ENCODE measurements at places on chromosomes 4 and X. TPM values are rescaled to one million over a fixed set of nuclear protein-coding genes. Genes with fewer than 3 reads are reported as not detected.

The NAP1L5 gene
- 1.2 TPM for polyA plus RNA-seq

The ENPEP gene
- polyA plus RNA-seq = 1.1 TPM

The NWD2 gene
- not detected for polyA plus RNA-seq

The MAOA gene
- 12.3 TPM for polyA plus RNA-seq

The PPEF2 gene
- polyA plus RNA-seq = 0.08 TPM

The NPY2R gene
- not detected for polyA plus RNA-seq

The ARX gene
- 3.0 TPM for polyA plus RNA-seq

The FAT4 gene
- polyA plus RNA-seq = 0.82 TPM

The FABP2 gene
- 0.26 TPM for polyA plus RNA-seq

The DCAF4L1 gene
- 0.04 TPM for polyA plus RNA-seq

The SYN1 gene
- 0.80 TPM for polyA plus RNA-seq

The SERPINA7 gene
- polyA plus RNA-seq = not detected

The GAGE13 gene
- polyA plus RNA-seq = not detected

The IL2 gene
- not detected for polyA plus RNA-seq

The ATP8A1 gene
- polyA plus RNA-seq = 2.2 TPM

The SCRG1 gene
- 0.01 TPM for polyA plus RNA-seq

The PSAPL1 gene
- polyA plus RNA-seq = not detected

The ADH5 gene
- polyA plus RNA-seq = 64.1 TPM

The MMRN1 gene
- polyA plus RNA-seq = 1.4 TPM

DNA sequence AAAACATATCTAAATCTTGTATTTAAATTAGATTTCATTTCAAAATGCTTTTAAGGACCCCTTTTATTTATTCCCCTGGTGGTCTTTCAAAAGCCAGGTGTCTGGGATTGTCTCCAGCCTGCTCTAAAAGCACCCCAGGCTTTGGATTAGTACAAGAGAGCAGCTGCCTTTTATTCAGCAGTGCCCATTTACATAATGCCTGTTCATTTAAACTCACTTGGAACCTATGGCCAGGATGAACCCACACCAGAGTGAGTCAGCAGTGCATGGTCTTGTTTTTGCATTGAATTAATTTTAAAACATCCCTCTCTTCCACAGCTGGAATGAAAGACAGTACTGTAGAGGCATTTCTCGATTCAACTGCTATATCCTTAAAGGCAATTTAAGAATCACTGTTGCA lies 64.1 kb upstream of the TENM3 start:
- no peak for DNase-seq

- DNase-seq = no peak
Measured at GRCh38 chrX:94256396-94256795, 582.4 kb downstream of the FAM133A start.

- DNase-seq = no peak
Measured at GRCh38 chr4:113941836-113942235, 37.6 kb downstream of the ARSJ start.

- no peak for DNase-seq
Measured at GRCh38 chr4:152044331-152045036, 283.7 kb upstream of the GATB start.

DNA sequence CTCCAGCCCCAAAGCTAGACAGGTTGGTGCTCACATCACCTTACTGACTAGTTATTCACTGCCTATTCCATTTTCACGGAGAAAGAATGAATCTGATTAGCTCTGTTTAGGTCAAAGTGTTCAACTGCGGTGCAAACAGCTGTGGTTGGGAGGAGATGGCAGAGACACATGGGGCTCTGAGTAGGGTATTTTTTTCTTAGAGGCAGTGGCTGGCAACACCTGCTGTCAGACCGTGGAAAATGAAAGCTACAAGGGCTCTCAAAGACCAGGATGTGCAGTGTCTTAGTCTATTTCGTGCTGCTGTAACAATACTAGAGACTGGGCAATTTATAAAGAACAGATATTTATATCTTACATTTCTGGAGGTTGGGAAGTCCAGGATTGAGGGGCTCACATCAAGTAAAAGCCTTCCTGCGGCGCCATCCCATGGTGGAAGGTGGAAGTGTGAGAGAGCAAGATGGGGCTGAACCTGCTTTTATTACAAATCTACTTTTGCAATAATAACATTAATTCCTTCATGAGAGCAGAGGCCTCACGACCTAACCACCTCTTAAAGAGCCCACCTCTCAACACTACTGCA lies 10.6 kb downstream of the NYX start:
- DNase-seq = no peak

DNA sequence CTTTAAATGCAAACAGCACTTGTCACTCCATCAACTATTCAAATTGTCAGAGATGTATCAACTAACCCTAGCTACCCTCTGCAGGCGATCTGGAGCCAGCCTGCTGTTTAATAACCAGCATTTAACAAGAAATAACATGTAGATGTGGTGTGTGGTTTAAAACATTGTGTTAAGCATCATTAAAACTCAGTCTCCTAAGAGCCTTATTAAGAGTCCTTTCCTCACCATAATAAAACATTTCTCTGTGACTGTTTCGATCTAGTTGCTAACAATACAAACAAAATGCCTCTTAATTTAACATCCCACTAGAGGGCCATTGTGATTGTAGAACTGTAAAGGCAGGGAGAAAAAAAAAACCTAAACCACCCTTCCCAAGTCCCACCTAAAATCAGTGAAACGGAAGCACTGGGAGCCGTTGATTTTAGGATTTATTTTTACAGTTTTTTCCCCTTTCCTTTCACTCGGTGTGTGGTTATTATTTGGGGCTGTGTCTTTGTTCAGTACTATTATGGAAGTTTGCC lies 708.6 kb downstream of the C4orf33 start:
- DNase-seq = no peak

DNA sequence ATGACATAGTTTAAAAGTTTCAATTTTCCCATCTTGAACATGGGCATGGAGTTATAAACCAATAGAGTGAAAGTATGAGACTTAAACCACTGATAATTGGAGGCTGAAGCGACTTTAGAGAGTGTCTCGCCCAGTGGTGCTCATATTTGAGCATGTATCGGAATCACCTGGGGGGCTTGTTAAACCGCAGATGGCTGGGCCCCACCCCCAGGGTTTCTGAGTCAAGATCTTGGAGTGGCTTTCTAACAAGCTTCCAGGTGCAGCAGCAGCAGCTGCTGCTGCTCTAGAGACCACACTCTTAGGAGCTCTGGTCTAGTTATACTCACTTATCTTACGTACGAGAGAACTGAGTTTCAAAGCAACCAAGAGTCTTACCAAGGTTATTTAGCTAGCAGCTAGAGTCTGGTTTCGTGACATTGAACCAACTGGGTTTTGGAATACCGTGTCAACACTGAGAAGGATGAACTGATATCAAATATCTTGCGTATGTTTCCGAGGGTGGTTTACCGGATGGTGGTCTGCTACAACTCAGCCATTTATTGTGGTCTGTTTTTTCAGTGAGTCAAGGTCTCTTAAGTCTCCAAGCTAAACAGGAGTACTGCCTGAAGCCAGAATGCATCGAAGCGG lies 5.9 kb downstream of the PHEX start:
- DNase-seq = no peak

DNA sequence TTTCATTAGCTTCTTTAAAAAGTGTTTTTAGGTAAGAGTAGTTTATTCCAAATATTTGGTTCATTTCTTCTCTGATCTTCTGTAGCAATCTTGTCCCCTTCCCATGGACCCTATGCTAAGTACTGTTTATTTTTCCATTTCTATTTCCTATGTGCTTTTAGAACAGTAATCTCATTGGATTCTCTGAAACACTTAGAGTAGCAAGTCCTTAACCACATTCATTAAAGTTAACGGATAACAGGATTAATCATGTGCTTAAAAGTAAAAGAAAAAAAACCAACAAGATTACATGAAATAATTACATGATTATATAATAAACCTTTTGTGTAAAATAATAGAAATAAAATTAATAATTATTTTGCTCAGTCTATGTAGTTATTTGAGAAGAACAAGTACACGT lies 929.7 kb downstream of the C4orf33 start:
- no peak for DNase-seq

DNA sequence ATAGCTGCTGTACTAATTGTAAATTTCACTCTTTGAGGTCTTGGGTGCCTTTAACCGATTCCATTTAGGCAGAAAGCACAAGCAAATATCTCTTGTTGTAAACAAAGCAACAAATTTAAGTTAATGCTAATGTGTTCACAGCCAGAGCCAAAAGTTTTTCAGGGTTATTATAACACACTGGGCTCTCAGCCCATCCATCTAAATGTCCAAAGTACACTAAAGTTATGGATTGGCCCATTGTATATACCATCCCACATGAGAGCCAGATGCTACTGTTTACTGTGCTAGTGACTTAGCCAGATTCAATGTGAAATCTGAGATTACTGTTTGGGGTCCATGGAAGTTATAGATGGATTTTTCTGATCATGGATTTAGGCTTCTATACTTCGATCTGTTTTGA lies 186.7 kb downstream of the LARP7 start:
- no peak for DNase-seq

DNA sequence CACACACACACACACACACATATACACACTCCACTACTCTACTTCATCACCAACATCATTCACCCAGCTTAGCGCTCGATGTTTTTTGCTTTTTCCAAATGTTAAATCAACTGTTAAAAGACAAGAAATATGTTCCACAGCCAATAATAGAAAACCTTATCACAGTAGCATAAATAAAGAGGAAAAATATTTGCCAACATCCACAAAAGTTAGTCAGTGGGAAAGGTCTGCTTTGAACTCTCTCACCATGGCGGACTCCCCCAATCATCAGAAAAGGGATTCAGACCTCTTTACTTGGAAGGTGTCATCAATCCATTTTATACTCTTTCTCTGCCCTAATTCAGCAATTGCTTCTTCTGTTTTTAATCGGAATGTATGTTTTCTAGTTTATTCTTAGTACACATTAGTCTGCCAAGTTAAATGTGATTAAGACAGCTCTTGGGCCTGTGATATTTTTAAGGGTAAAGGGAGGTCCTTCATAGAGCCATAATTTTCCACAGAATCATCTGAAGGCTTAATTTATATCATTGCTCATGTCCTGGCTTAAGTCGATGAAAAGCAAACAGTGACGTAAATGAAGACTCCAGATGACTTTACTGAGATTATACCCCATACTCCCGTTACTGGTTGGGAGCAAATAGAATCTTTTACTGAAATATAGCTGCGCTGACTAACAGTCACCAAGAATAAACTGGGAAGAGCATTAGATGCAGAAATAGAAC lies 29.7 kb upstream of the LGI2 start:
- no peak for DNase-seq

- DNase-seq = no peak
Measured at GRCh38 chrX:17292111-17292527, 82.9 kb upstream of the NHS start.

- no peak for DNase-seq
Measured at GRCh38 chrX:70096052-70096451, 33.8 kb downstream of the OTUD6A start.

DNA sequence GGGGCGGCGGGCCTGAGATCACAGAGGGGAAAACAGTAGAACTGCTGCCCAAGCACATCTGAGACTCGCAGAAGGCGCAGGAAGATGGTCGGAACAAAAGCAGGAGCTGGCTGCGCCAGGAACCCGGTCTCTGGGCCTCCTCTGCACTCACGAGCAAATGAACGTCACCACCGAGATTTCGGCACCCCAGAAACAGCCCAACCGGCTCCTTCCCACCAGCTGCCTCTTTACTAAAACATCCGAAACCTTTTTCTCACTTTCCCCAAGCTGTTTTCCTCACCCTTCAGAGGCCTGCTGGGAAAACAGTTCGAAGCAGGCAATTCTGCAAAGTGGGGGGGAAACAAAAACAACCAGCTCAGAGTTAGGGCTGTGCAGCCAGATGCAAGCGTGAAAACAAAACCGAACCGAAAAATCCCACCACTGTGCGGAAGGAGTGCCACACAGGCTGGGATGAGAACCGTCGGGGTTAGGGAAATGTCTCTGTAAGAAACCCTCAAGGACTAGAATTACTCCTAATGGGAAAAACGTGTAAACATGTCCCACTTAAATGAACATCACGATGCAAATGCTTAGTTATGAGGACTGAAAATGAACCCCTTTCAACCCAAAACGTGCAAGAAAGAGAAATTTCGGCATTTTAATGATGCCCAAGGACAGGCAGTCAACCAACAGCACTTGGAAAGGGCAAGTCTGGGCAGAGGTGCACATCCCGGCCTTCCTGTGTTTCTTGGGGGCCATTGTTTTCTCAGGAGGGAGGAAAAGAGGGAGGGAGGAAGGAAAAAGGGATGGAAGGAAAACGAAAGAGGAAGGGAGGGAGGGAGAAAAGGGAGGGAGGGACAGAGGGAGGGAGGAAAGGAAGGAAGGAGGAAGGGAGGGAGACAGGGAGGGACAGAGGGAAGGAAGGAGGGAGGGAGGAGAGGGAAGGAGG lies 15.8 kb downstream of the DHRSX start:
- DNase-seq = no peak

- no peak for DNase-seq
Measured at GRCh38 chr4:56979421-56980072, 851 bp downstream of the POLR2B start.

- DNase-seq = no peak
Measured at GRCh38 chr4:137678796-137679195, 146.5 kb upstream of the PCDH18 start.

DNA sequence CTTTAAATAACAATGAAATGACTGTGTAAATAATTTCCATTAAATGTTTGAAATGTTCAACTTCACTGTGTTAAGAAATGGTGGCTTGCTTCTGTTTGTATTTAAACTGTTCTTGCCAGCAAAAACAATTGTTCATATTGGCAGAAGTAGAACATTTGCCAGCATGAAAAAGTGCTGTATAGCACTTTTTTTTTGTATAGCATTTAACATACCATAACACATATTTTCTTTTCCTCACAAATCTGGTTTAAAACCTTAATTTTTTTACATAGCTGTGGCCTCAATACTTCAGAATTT lies 94.1 kb downstream of the COX18 start:
- DNase-seq = no peak

- no peak for DNase-seq
Measured at GRCh38 chr4:161404346-161405110, 759.3 kb downstream of the FSTL5 start.

GRCh38 chr4:172546782-172547181 lies 621.8 kb upstream of the GALNT7 start:
- DNase-seq = no peak

- DNase-seq = no peak
Measured at GRCh38 chr4:108152980-108153379, 15.8 kb downstream of the LEF1 start.

GRCh38 chr4:107931775-107932321 lies 499 bp downstream of the CYP2U1 start:
- peak; percentile 19 for DNase-seq
